ENCODE measurements at places on chromosomes 1 and 21.

DNA sequence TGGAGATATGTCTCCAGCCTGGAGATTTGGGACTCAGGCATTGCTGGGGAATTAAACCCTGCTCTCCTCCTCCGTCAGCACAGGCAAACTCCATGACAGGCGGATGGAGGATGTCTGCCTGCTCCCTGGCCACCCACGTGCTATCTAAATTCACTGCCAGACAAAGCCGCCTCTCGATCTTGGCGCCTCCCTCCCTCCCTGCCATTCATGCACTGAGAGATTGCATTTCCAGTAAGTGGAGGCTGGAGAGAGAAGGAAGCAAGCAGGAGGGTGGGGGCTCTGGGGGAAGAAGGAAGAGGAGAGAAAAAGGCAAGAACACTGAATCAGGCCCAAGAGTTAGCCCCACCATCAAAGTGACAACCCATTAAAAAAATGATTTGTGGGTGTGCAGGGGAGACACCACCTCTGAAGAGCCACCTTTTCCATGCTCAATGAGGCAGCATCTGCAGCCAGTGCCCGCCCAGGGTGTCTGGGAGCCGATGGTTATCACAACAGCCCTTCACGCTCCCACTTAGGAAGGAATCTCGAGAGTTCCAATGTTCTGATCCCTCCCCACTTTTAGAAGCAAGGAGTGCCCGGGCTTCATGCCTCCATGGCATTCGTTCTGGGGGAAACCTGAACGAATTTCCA lies 183.0 kb downstream of the HIVEP3 start:
- no peak for DNase-seq

GRCh38 chr1:61051719-61052394 lies 30.5 kb upstream of the NFIA start:
- no peak for DNase-seq

- no peak for DNase-seq
Observed at GRCh38 chr1:23466423-23466989, 17.5 kb downstream of the ASAP3 start.

DNA sequence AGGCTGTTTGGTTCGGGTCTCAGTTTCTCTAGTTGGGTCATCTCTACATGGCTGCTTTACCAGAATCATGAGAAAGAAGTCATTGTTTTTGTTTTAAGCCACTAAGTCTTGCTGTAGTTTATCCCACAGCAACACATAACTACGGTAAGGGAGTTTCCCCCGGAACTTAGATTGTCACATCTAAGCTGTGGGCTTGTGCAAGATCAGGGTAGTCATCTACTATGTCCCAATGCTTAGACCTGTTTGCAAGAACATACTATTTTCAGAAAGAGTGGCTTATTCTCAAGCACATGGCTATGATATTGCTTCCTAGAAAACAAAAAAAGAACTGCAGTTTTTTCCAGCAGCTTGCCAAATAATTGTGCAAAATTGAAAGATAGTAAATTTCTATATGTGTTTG lies 18.0 kb upstream of the OLIG2 start:
- DNase-seq = no peak
